ENCODE measurements at places on chromosomes 4 and X. TPM values are rescaled to one million over a fixed set of nuclear protein-coding genes. Genes with fewer than 3 reads are reported as not detected.

DNA sequence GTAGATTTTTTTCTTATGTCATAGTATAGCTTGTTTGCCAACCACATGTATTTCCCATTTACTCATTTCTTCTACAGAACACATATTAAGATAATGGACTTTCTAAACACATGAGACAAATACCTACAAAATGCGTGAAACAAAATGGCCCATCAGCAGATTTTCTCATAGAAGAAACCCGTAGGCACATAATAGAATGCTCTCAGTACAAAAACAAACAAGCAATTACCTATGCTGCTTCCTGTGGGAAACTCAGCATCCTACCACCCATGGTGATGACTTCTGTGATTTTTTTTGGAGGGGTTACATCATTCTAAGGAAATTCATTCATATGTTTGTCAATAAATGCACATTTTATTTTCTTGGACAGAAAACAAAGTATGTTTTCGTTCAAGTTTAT lies 343.6 kb downstream of the SPRY1 start:
- DNase-seq = no peak

DNA sequence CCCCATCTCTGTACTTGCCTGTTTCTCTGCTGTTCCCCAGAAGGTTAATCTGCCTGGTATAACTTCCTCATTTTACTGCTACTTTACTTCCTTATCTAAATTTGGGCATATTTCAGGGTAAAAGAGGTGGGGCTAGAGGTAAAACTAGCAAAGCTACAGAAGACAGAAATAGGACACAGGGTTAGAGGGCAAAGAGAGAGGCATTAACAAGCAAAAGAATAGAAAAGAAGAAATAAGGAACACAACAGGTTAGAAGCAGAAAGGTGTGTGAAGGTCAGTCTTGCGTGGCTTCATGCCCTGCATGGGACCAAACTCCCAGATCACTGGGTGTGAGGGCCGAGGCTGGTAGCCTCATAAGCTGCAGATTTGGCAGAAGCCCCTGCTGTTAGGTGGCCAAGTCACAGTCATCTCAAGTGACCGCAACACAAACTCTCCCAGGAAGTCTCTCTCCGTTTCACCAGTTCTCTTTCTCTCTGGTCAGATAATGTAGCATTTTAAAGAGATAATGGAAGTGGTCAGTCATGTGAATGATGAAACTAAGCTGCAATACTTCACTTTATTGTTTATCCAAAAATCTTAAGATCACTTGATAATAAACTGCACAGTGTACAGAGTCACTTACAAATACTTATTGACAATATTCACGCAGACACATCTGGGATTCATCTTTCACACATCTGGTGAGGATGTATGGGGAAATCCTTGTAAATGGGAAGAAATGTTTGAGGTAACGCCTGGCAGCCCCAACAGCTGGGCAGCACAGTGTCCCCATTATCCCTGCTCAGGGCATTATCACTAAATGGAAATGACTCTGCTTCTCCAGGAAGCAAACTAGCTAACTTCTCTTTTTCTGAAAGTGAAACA lies 16.4 kb downstream of the TMEM154 start:
- DNase-seq = no peak

The PAGE4 gene
- total RNA-seq = not detected

The PDZD4 gene
- total RNA-seq = 2.9 TPM

GRCh38 chrX:121558886-121559285 lies 511.5 kb downstream of the GLUD2 start:
- no peak for DNase-seq

The HSFX2 gene
- not detected for total RNA-seq

The P2RY4 gene
- 0.33 TPM for total RNA-seq

DNA sequence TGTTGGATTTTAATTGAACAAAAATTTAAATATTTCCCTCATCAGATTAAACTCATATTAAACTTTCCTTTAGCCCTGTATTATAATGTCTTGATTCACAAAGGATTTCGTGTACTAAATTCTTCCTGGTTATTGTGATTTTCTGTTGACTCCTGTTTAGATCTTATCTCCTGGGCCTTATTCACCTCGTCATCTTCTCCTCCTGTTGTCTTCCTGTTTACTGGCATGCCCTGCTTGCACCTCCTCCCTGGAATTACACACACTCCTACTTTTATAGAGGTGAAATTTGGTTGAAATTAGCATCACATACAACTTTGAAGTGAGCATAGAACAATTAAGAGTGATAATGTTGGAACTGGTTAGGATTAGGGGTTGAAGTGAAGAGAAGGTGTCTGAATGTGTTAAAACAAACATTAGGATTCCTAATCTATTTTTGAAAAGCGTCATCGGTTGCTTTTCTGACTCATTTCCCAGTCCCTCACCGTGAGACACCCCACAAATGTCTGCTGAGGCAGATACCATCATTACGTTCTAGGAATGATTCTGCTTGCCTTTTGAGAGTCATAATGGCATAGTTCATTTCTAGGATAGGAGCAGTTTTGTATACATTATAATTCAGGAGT lies 32.5 kb downstream of the TLL1 start:
- no peak for DNase-seq

The TMEM255A gene
- 1.3 TPM for total RNA-seq
